ENCODE measurements at places on chromosomes 1 and 21.

DNA sequence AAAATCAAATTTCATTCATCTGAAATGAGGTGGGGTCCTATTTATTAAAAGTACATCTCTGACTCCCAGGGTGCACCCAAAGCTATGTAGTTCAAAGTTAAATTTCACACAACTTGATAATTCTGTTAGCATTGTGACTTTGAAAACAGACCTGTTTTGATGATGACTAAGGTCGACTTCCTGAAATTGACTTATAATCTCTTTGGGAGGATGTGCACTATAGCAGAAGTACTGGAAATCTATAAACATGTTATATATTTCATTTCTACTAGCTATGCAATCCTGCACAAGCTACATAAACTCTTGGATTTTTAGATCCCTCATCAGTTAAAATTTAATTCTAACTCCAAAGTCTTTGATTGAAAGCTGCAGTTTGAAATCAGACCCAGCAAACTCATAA is 507.6 kb downstream of the NEGR1 start:
- no peak for DNase-seq

DNA sequence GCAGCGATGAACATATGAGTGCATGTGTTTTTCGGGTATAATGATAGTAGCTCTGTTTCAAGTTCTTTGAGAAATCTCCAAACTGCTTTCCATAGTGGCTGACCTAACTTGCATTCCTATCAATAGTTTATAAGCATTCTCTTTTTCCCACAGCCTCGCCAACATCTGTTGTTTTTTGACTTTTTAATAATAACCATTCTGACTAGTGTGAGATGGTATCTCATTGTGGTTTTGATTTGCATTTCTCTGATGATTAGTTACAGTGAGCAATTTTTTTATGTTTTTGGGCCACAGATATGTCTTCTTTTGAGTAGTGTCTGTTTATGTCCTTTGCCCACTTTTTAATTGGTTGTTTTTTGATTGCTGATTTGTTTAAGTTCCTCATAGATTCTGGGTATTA is 10.6 kb upstream of the RUNX1 start:
- no peak for DNase-seq

- DNase-seq, result no peak
These were observed 56.0 kb downstream of the CD247 start for GRCh38 chr1:167462341-167462740.

GRCh38 chr21:44508426-44508710 is 31.6 kb downstream of the KRTAP10-1 start:
- no peak for DNase-seq

DNA sequence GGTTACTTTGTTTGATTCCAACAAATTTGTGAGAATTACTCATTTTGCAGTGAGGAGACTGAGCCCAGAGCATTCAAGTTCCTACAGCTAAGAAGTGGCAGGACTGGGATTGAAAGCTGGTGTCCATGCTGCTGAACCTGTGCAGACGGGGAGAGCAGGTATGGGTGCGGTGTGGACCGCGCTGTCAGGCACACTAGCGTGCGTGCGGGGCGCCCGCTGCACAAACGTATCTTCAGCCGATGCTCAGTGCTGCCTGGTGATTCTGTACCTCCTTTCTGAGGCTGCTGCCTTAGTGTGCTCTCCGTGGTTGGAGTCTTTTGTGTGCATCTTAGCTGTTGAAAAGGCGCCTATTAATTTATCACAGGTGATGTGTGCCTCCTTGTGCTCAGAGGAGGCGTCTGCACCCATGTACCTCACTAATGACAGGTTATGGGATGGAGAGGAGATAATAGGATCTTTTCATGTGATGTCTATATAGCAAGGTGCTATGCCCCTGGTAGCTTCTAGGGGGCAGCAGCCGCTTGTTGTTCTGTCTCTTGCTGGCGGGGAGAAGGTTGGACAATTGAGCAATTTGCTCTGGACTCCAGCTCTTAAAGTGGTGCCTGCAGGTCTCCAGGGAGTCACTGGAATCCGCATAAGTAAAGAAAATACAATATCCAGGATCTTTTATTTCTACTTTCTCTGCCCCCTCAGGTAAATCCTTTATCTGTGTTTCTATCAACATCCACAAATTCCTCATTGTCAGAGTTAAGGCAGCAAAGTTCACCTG is 32.5 kb downstream of the PEX14 start:
- DNase-seq, result peak; percentile 31

DNA sequence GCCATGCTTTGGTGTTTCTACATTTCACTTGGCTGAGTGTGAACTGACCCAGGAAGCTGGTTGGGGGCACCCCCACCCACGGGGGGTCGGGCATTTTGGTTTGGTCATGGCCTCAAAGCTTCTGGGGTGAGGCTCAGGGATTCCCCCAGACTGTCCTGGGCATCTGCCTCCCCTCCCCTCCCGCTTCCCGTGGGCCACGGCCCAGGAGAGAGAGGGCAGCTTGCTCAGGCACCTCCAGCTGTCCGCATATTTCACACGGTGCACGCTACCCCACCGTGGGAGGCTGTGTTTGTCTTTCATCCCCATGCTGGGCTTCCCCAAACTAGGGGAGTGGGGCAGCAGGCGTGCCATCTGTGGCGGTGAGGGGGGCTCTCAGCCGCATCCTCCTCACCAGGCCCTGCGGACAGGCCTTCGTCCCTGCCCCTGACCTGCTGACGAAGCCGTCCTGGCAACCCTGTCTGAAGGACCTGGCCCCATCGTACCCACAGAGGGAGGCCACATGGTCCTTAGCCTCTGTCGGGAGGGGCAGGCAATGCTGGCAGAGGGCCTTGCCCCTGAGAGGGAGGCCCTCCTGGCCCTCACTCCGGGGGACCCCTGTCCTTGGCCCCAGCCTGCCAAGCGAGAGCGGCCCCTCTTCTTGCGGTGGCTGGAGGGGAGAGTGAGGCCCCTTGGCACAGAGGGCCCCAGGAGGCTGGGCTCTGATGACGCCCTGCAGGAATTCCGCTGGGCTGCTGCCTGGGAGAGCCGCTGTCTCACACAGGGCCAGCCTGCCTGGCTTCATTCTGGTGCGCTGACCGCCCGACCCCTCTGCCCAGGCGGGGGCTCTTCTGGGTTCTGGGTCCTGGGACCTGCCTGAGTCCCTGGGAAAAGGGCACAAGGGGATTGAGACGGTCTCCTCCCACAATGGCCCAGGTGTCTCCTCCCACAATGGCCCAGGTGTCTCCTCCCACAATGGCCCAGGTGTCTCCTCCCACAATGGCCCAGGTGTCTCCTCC is 22.1 kb downstream of the TP73 start:
- peak; percentile 14 for DNase-seq

DNA sequence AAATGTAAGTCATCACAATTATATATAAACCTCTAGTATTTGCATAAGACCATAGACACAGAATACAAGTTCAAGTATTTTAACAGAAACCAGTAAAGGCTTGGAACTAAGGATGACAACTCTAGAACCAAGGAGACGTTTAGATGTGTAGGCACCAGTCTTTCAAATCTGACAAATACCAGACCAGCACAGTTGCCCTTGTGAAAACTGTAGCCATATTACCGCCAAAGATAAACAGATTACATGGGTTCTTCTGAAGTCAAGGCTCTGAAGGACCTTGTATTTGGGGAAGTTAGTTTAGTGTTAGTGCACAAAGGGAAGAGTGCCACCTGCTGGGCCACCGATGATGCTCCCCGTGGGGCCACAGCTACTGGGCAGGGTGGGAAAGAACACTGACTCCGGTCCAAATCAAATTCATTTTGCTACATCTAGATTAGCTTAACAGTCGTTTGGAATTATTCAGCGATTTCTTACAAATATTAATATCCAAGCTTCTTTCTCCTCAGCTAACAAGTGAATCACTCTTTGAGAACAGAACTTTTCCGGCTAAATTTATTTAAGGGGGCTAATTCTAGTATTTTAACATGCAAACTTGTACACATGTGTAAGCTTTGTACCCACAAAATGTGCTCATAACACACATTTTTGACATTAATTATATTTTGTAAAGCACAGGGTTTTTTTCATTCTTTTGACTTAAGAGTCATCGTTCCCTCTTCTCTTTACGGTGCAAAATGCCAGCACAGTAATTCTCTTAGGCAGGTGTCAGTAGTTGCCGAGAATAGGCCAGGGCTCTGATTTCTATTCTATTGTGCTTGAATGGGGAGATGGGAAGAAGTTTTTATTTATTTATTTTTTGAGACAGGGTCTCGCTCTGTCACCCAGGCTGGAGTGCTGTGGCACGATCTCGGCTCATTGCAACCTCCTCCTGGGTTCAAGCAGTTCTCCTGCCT is 8.0 kb upstream of the NIBAN1 start:
- DNase-seq, result peak; percentile 73

- DNase-seq, result no peak
These were observed 345.7 kb downstream of the ZNF326 start for GRCh38 chr1:90340606-90341005.

DNA sequence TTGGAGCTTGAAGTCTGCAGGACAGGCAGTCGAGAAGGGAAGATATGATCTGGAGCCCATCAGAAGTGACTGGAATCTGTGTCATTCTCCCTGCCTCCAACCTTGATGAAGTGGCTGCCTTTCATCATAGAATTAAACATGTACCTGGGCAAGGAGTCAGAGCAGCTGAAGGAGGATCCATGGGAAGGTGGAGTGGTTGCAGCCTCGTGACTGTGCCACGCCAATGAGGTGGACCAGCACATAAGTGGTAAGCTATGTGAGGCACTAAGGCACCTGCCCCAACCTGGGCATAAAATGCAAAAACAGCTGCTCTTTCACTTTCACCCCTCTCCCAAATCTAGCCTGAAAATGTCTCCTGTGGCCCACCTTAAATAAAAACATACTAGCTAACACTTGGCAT is 7.3 kb downstream of the SLC22A15 start:
- DNase-seq, result no peak

DNA sequence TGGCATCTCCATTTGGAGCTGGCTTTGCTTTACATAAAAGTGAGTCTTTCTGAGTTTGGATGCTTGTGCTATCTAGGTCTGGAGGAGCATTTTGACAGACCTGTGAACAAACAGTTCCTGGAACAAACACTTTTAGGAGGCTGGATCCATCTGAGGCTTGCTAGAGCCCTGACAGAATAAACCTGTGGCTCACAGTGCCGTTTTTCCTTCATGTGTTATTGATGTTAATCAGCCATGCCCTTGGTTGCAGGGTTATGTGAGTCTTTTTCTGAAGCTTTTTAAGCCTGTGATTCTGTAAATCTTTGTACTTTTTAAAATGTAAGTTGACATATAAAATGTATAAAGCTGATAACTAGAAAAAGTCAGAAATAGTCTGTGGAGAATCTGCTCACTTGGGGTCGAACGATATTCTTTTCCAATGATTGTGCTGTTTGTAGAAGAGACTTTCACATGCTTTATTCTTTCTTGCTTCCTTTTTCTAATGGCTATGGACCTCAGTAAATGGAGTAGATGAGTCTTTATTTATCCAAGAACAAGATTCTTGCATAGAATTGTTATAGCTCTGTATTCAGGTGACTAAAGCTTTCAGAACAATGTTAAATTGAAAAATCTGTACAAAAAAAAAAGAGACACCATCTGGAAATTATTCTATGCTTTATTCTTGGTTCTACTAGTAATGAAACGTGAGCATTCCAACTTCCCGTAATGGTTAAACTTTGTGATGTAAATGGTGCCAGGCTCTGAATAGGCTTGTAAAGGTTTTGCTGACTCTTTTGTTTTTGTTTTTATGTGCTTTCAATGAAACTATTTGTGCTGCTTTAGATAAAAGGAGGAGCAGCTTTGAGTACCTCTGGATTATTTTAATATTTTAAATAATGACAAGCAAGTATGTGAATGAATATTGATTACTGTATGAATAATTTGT is 53.7 kb downstream of the CACHD1 start:
- no peak for DNase-seq

DNA sequence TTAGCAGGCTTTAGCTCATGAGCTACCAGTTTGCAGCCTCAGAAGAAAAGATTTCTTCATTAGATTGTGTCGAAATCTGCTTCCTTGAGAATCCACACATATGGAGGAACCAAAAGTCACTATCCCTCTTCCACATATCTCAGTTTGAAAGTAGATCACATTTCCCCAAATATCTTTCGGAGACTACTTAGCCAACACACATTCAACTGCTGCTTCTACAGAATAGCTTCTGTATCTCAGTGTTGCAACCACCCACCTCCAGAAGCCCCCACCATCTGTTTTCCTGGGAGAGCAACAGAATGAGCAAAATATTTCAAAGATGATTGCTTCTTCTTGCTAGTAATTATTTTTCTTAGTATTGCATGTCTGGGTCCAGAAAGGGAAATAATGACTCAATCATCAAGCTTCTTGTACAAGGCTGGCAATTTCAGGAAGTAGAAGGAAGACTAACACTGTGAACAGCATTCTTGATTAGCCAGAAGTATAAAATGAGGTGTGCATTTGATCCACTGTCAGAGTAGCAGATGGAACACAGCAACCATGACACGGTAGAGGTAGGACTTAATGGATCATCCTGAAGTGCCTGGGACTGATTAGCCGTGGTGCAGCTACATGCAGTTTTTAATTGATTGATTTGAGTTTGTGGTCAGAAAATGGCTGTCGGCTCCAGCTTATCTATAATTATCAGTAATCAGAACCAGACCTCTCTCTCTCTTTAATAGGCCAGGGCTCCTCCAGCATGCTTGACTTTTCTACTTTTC is 24.9 kb downstream of the ZC3H11B start:
- DNase-seq, result no peak

DNA sequence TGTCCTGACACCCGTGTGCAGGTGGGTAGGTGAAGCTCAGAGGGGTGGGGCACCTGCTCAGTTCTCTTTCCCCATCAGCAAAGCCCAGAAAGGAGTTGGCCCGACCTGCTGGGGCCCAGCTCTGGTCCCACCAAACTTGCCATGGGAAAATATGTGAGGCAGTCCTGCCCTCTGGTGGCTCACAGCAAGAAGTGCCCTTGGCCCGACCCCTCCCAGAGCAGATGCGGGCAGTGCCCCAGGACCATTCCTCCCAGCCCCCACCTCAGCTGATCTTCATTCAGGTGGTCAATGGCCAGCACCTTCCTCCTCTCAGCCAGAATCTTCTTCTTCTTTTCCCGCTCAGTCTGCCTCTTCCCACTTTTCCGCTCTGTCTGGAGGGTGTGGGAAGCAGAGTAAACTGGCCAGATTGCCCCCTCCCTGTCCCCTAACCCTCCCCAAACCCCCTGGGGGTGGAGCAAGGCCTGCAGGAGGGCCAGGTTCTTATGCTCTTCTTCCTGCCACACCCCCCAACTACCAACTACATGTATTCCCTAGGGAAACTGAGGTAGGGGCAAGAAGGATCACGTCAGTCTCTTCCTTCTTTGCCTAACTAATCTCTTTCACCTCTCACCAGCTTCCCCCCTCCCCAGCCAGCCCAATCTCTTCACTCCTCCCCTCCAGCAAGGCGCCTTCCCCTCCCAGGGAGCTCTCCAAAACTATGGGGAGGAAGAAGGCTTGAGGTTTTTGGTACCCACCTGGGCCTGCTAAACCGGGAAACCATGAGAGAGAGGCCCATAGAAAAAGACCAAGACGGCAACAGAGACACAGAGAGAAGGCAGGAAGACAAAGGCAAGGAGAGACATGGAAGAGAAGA is 15.6 kb downstream of the TNNT2 start:
- DNase-seq, result peak; percentile 46

- no peak for DNase-seq
These were observed 1.9 kb downstream of the SLC6A9 start for GRCh38 chr1:44029260-44029910.

- DNase-seq, result no peak
These were observed 24.9 kb downstream of the LDLRAP1 start for GRCh38 chr1:25568090-25568833.

- peak; percentile 76 for DNase-seq
These were observed 6.7 kb upstream of the RNASEL start for GRCh38 chr1:182595641-182596240.

- no peak for DNase-seq
These were observed 343.9 kb upstream of the AJAP1 start for GRCh38 chr1:4310396-4310923.

- DNase-seq, result no peak
These were observed 257.8 kb upstream of the ADGRL4 start for GRCh38 chr1:79264285-79264684.

- no peak for DNase-seq
These were observed 131.9 kb downstream of the BACH1 start for GRCh38 chr21:29430576-29430975.
